ENCODE measurements at places on chromosomes 12 and 14.

GRCh38 chr14:60357551-60358149 is 108.6 kb downstream of the PPM1A start:
- no peak for DNase-seq

DNA sequence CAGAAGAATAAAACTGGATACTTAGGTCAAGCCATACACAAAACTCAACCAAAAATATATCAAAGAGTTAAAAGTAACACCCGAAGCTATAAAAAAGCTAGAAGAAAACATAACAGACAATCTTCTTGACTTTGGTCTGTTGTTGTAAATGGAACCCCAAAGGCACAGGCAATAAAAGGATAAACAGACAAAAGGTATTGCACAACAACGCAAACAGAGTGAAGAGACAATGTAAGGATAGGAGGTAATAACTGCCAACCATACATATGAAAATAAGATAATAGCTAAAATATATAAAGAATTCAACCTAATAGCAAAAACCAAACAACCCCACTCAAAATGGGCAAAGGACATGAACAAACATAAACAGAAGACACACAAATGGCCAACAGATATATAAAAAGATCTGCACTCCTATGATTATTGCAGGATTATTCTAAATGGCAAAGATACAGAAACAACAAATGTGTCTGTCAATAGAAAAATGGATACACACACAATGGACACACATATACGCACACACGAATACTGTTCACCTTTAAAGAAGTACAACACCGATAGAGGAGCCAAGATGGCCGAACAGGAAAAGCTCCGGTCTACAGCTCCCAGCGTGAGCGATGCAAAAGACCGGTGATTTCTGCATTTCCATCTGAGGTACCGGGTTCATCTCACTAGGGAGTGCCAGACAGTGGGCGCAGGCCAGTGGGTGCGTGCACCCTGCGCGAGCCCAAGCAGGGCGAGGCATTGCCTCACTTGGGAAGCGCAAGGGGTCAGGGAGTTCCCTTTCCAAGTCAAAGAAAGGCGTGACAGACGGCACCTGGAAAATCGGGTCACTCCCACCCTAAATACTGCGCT is 1137.1 kb downstream of the FSCB start:
- DNase-seq = no peak

DNA sequence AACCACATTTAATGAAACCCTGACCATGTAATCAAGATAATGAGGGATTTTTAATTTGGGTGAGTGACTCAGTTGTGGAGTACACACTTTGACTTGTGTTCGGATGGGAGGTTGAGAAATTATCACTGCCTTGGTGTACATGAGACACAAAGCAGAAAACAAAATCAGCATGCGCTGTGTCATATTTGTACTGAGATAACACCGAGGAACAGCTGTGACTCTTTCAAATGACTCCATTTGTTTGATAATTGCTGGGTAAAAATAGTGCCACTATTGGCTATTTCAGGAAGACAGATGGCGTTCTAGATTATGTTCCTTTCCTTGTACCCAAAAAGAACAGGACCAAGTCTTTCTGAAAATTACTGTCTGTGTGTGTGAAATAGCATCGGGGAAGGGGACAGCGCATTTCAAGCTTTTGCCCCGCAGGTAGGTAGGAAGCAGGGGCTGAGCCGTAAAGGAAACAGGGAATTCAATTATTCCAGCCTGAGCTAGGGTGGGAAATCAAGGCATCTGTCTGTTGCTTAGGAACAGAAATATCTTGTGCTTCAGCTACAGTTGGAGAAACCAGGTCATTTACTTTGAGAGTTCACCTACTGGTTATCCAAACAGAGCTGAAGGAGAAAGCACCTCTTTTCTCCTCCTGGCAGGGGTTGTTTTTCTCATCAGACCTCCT is 114.3 kb downstream of the SNAPC1 start:
- DNase-seq = no peak

DNA sequence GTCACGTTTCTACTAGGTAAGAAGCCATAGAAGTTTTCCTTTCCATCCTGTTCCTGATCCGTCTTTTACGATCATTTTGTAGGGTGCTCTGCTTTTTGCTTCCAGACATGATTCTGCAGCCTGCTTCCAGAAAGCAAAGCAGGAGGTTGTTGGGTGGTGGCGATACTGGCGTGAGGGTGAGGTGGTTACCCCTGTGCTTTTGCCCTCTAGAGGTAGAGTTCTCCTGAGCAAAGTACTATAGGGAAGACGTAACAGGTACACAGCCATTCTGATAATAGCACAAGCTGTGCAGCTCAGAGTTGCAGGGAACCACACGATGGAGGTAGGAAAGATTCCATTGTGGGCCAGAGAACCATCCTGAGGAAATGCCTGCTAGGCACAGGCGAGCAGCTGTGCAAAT is 186.0 kb downstream of the PAH start:
- DNase-seq = no peak

- DNase-seq = no peak
These were observed 1.8 kb downstream of the TRMT61A start for GRCh38 chr14:103530831-103531230.

- DNase-seq = no peak
These were observed 551.0 kb downstream of the DIO2 start for GRCh38 chr14:79660053-79660939.

DNA sequence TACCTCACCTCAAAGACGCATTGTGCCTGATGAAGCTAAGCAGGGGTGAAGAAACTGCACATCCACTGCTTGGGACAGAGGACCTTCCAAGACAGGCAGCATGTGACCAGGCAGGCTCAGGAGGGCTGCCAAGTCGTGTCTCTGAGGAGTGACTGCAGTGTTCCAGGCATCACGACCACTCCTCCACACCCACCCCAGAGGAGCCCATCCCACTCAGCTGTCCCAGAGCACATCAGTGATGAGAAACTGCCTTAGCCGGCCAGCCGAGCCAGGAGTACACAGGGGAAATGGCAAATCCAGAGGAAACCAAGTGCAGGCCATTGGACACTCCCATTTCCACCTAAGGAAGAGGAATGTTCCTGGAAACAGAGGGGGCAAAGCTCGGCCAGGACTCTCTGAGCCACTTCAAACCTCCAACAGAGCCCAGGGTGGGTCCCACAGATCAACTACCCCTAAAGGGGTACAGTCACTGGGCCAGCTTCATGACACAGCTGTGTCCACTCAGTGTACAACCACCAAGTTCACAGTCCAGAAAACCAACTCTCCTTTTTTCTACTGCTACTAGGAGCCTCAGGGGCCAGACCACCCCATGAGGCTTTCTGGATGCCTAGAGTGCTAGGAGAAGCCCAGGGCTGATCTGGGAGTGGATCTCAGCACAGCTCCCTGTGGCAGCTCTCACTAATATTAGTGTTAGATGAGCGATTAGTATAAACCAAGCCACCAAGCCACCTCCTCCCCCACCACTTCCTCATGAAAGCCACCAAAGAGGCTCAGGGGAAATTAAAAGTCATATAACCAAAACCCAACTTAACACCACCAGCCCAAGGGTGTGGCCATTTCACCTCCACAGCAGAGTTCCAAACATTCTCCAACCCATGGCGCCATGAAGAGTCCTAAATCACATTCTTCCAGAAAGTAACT is 15.4 kb downstream of the PXN start:
- DNase-seq = no peak

DNA sequence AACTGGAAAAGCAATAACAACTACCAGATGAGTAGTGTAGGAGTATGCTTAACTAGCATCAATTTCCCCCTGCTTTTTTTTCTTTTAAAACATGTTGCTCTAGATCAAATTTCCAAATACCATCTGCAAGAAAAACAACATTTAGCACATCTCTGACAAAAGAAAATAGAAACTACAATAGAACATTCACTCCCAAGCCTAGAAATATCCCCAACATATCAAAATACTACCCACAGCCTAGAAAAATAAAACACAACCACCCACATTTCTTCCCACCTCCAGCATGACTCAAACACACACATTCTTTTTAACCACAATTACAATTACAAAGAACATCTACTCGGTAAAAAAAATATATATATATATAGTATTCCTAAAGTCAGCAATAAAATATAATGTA is 120.0 kb downstream of the PPFIA2 start:
- DNase-seq = no peak

DNA sequence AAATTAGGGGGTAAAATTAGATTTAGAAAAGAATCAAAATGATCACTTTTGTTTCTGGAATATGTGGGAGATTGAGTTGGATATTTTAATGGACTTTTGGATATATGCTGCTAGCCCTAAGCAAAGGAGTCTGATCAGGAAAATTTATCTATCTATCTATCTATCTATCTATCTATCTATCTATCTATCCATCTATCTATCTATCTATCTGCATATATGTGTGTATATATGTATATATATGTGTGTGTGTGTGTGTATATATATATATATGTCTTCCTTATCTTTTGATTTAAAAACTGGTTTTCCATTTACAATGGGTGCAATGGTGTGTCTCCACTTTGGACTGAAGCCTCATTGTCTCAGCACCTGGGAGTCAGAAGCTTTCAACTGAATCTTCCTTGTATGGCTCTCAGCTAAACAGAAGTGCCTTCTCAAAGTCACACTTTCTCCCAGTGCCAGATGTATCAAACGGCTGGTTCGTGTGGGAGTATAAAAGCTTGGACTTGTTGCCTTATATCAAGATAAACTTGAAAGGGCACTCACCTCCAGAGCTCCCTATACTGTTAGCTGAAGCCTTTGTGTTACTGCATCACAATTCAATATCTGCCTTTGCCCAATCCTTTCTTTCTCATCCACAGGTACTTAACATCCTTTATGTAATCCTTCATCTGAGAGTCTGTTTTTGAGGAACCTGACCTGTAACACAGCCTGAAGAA is 31.6 kb upstream of the CD69 start:
- no peak for DNase-seq

GRCh38 chr12:106971065-106971464 is 15.4 kb downstream of the TMEM263 start:
- no peak for DNase-seq

GRCh38 chr12:13799574-13799973 is 181.8 kb downstream of the GRIN2B start:
- no peak for DNase-seq

DNA sequence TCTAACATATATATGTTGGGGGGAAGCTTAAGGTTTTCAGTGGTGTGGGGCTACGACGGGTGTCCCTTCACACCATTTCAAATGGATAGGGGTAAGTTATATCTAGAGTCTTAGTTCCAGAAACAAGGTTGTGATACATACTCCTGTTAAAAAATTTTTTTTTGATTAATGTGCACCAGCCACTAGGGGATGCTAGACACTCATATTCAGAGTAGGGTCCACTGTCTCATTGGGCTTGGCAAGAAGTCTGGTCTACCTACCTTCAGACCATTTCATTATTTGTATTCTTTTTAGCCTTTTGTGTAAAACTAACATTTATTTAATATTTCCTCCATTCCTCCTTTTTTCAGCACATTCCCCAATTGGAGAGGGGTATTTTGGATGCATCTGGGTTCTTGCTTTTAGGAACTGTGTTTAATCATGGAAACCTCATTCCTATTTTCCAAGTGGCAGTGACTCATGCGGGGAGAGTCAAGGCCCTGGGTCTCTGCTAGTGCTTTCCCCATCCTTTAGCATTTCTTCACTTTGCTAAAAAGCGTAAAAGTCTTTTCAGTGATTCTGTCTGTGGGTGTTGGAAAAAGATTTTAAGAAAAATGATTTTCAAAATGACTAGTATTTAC is 33.4 kb downstream of the ANO4 start:
- DNase-seq = no peak

DNA sequence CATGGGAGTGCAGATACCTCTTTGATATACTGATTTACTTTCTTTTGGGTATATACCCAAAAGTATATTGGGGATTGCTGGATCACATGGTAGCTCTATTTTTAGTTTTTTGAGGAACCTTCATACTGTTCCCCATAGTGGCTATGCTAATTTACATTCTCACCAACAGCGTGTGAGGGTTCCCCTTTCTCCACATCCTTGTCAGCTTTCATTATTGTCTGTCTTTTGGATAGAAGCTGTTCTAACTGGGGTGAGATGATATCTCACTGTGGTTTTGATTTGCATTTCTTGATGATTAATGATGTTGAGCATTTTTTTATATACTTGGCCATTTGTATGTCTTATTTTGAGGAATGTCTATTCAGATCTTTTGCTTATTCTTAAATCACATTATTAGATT is 44.1 kb upstream of the JDP2 start:
- DNase-seq = no peak

DNA sequence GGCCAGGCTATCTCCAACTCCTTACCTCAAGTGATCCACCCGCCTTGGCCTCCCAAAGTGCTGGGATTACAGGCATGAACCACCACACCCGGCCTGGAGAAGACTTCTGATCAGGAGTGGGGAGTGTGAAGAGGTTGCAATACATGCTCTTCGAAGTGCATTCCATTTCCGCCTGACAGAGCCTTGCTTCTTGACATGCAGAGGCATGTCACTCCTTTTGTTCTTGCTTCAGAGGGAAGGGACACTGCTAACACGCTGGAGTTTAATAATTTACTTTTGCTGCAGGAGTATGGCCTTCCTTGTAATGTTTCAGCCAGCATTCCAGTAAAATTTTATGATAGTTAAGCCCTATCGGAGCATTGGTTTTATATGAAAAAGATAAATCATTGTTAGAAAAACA is 74.9 kb downstream of the SLC25A47 start:
- DNase-seq = no peak

- no peak for DNase-seq
These were observed 29.9 kb downstream of the HSPB8 start for GRCh38 chr12:119208626-119209061.

DNA sequence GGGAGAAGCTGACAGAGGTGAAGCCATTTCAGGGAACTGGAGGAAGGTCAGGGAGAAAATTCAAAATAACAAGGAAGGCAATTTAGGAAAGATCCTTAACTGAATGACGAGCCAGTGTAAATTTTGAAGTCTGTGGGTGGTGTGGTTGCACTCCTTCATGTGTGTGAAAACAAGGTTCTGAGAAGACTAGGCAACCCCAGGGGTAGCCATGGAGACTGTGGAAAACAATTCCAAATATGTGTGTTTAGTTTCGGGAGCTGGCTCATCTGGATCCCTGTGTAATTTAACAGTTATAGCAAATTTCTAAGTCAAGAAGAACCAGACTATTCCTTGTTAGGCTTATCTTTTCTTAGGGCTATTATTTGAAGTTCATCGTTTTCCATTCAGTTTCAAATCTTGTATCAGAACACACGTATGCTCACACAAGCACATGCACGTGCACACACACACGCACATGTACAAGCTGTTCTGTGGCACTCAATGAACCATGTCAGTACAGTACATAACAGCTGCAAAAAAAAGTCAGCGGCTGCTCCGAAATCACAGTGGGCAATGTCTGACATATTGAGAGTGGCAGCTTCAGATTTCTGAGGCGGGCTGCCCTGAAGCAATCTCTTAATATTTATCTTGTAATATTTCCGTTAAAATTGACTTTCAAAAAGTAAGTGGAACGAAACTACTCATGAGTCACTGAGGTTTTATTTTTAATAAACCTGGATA is 411.2 kb downstream of the AEBP2 start:
- no peak for DNase-seq

GRCh38 chr12:63795944-63796343 is 16.2 kb downstream of the RXYLT1 start:
- no peak for DNase-seq

All from activated naive CD8-positive, alpha-beta T cell treated with anti-CD3 and anti-CD28 coated beads for 36 hours (primary cell).